T-cell (primary cell): ENCODE measurements at places on chromosomes 6 and 20. TPM values are rescaled to one million over a fixed set of nuclear protein-coding genes. Genes with fewer than 3 reads are reported as not detected.

- no peak for DNase-seq
- no peak overlapping the region for H3K4me3 ChIP-seq
- H3K4me1 ChIP-seq = no peaks in the 10 kb centered on the region
- no peak overlapping the region for H3K27ac ChIP-seq
- no peaks in the 10 kb centered on the region for H3K36me3 ChIP-seq
Measured at GRCh38 chr20:64277571-64278316, 22.2 kb downstream of the PCMTD2 start.

DNA sequence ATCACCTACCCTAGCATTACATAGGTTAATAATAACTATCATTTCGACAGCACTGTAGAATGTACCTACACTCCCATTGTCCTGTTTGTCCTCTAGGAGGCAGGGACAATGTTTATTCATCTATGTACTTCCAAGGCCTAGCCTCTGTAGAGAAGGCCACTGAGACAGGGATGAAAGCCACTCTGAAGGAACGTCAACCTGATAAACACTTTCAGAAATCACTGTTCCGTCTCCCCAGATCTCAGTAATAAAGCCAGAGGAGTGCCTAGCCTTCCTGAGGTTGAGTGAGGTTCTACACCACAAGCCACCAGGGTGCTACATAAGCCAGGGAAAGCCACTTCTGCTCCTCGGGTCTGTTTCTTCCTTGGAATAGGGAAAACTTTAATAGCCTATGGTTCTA is 44.8 kb downstream of the POPDC3 start:
- H3K27me3 ChIP-seq = peaks cover 23% of the 10 kb centered on the region
- no peaks in the 10 kb centered on the region for H3K36me3 ChIP-seq
- no peaks in the 10 kb centered on the region for H3K4me1 ChIP-seq
- H3K4me3 ChIP-seq = no peak overlapping the region
- no peak for DNase-seq

GRCh38 chr6:169618526-169619490 is 83.0 kb downstream of the WDR27 start:
- H3K36me3 ChIP-seq = no peaks in the 10 kb centered on the region
- no peaks in the 10 kb centered on the region for H3K4me1 ChIP-seq
- H3K4me3 ChIP-seq = no peak overlapping the region
- H3K27ac ChIP-seq = no peak overlapping the region

GRCh38 chr20:58909585-58909984 is 57.1 kb downstream of the GNAS start:
- no peak overlapping the region for H3K4me3 ChIP-seq
- no peak overlapping the region for H3K27ac ChIP-seq
- H3K36me3 ChIP-seq = peaks cover 61% of the 10 kb centered on the region
- no peak for DNase-seq
- no peaks in the 10 kb centered on the region for H3K27me3 ChIP-seq

The STK35 gene
- 19.7 TPM for total RNA-seq

The SLC32A1 gene
- not detected for total RNA-seq

- H3K36me3 ChIP-seq = no peaks in the 10 kb centered on the region
- DNase-seq = no peak
- no peak overlapping the region for H3K4me3 ChIP-seq
- H3K27me3 ChIP-seq = no peaks in the 10 kb centered on the region
- H3K27ac ChIP-seq = no peak overlapping the region
Measured at GRCh38 chr6:55397986-55398385, 70.7 kb downstream of the GFRAL start.

The SRMS gene
- total RNA-seq = not detected

DNA sequence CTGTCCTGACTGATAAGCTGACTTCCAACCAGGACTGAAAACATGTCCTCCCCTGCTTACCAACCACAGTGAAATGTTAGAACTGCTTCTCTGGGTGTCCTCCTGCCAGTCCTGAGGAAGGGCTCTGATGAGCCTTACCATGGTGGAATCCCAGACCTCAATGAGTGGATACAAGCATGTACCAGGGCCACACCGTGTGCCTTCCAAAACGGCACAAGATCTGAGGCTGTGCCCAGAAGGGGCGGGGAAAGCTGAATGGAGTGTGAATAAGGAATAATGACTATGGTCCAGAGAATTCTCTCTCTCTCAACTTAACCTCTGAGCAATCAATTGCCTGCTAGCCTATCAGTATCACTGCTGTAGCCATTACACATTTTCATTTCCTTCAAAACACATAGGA is 51.7 kb downstream of the PDE10A start:
- no peaks in the 10 kb centered on the region for H3K4me1 ChIP-seq
- no peak for DNase-seq
- H3K36me3 ChIP-seq = no peaks in the 10 kb centered on the region
- H3K4me3 ChIP-seq = no peak overlapping the region
- H3K27ac ChIP-seq = no peak overlapping the region
- peaks cover 2% of the 10 kb centered on the region for H3K27me3 ChIP-seq

The MYLK2 gene
- total RNA-seq = not detected

- no peaks in the 10 kb centered on the region for H3K4me1 ChIP-seq
- DNase-seq = no peak
- H3K27me3 ChIP-seq = no peaks in the 10 kb centered on the region
- H3K4me3 ChIP-seq = no peak overlapping the region
- H3K27ac ChIP-seq = no peak overlapping the region
Measured at GRCh38 chr6:131877999-131878789, 70.4 kb downstream of the ENPP1 start.

DNA sequence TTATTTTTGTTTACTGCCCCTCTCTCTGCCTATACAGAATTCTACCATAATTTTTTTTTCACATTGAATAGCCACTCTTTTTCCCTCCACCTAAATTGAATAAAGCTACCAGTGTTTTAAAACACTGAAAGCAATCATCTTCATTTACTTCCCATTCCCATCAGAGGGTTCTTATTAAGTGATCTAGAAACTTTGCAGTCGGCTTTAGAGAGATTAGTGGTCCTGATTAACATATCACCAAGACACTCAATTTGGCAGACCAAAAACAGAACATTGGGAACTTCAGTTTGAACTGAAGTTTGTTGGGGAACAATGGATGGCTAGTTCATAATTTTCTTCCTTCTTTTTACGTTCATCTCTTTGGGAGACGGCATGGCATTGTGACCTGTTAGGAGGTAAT is 249.5 kb downstream of the CBLN4 start:
- H3K27ac ChIP-seq = no peak overlapping the region
- no peak overlapping the region for H3K4me3 ChIP-seq
- H3K27me3 ChIP-seq = no peaks in the 10 kb centered on the region
- no peaks in the 10 kb centered on the region for H3K4me1 ChIP-seq
- DNase-seq = no peak

- no peak overlapping the region for H3K27ac ChIP-seq
- H3K36me3 ChIP-seq = no peaks in the 10 kb centered on the region
- no peak for DNase-seq
- no peaks in the 10 kb centered on the region for H3K4me1 ChIP-seq
Measured at GRCh38 chr6:55182016-55182650, 7.8 kb downstream of the HCRTR2 start.

DNA sequence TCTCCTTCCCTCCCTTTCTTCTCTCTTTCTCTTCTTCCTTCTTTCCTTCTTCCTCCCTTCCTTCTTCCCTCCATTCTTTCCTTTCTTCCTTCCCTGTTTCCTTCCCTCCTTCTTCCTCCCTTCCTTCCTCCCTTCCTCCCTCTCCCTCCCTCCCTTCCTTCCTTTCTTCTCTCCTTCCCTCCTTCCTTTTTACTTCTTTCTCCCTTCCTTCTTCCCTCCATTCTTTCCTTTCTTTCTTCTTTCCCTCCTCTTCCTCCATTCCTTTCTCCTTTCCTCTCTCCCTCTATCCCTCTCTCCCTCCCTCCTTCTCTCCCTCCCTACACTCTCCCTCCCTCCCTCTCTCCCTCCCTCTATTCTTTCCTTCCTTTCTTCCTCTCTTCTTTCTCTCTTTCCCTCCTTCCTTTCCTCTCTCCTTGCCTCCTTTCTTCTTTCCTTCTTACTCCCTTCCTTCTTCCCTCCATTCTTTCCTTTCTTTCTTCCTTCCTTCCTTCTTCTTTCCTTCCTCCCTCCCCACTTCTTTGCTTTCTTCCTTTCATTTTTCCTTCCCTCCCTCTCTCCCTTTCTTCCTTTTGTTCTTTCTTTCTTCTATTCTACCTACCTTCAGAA is 200.4 kb upstream of the SSTR4 start:
- no peaks in the 10 kb centered on the region for H3K36me3 ChIP-seq
- H3K4me3 ChIP-seq = no peak overlapping the region
- H3K27ac ChIP-seq = no peak overlapping the region

DNA sequence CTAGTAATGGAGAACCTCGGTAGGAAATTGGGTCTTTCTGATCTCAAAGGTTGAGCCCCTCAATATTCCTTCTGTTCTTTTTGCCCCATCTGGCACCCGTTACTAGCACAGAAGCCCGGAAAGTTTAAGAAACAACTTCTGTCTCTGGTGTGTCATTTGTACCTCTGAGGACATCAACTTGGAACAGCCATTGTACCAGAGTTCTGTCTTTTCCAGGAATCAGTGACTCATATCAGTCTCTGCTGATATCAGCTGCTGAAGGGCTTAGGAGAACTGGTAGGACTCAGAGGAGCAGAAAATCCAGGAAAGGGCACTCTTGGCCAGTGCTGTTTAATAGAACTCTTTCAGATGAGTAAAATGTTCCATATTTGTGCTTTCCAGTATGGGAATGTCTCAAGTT is 78.3 kb upstream of the CHD6 start:
- H3K4me1 ChIP-seq = peaks cover 3% of the 10 kb centered on the region
- no peaks in the 10 kb centered on the region for H3K27me3 ChIP-seq
- no peak overlapping the region for H3K27ac ChIP-seq
- H3K4me3 ChIP-seq = no peak overlapping the region
- no peaks in the 10 kb centered on the region for H3K36me3 ChIP-seq
- no peak for DNase-seq

DNA sequence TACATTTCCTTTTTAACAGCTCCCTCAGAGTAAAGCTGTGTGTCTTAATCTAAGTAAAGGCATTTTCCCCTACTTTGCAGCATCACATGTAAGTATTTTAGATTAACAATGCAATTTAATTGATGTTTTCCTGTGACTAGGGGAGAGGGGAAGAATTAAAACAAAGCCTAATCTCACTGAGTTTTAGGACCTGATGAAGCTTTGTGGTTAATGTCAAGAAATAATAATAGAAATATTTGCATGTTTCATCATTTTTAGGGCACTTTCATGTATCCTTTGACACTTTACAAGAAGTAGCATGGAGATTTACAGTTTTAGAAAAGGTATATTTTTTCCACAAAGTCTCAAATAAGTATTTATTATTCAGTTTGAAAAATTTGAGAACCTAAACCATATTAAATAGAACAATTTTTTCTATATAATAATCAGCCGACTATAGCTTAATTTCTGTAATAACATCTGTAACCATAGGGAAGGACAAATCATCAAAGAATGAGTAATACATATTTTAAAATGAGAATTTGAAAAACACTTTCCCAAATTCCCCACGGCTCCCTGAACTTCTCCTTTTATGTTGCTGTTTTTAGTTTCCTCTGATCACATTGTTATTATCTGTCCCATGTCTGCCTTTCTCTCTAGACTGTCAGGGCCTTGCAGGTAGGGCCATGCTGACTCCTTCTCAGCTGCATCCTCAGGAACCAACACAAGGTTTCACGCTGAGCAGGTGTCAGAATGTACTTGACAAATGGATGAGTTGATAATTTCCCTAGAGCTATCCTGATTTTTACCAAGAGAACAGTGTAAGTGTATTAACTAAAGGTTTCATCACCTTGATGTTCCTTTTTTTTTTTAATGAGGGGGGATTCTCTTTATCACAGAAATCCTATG is 338.1 kb downstream of the SYNE1 start:
- H3K36me3 ChIP-seq = no peaks in the 10 kb centered on the region
- H3K27ac ChIP-seq = no peak overlapping the region
- no peak overlapping the region for H3K4me3 ChIP-seq
- H3K4me1 ChIP-seq = peaks cover 13% of the 10 kb centered on the region
- no peak for DNase-seq

DNA sequence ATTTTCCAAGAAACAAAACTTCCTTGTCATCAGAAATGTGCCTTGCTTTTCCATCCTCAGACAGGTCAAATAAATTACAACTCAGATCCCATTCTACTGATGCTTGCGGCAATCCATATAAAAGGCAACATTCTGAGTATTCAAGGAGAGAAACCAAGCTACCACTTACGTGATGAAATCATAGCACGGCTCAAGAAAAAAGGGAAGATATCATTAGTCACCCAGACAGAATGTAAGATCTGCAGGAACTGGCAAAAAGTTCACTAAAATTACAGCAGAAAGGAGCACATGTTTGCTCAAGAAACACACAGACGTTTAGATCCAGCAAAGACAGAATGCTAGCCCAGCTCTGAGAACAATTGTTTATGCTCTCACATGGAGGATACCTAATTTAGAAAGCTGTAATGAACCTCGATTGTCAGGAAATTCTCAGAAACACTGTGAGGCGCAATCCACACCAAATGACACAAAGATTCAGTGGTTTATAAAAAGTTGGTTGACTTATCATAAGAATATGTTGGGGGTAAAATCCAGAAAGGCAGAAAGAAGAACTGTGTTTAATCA is 304.2 kb downstream of the ADGRG6 start:
- no peak for DNase-seq
- H3K4me3 ChIP-seq = no peak overlapping the region
- H3K27ac ChIP-seq = no peak overlapping the region
- no peaks in the 10 kb centered on the region for H3K36me3 ChIP-seq

DNA sequence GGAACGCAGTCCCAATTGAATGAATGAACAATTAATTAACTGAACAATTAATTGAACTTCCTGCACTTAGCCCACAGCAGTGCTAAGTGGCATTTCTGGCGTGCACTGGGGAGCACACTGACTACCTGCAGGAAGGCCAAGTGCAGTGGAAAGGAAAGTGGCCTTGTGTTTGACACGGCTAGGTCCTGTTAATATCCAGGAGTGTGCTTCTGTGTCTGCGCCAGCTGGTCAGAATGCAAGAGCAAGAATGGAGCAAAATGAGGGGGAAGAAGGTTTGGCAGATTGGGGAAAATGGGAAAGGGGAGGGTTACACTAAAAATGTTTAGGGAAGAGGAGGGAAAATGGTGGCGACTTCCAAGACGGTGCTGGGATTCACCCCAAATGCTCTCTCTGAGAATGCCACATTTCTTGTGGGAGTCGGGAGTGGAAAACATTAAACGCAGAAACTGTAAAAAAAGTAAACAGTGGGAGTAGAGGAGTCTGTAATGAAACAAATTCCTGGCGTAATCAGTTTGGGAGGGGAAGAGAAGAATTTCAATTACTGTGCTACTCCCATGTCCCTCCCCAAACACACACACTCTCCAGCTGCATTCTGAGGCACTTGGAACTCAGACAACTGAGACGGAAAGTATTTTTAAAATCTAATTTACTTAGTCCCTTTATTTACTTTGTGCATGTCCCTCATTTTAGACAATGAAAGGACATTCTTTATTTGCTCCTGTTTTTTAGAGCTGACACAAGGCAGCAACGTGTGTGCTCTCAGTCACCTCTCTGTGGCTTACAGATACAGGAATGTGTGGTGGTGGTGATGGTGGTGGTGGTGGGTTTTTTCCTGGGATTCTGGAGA is 64.1 kb downstream of the CLIC5 start:
- DNase-seq = no peak
- no peaks in the 10 kb centered on the region for H3K27me3 ChIP-seq
- H3K27ac ChIP-seq = no peak overlapping the region

The VWA7 gene
- total RNA-seq = 2.2 TPM

- no peaks in the 10 kb centered on the region for H3K36me3 ChIP-seq
- H3K4me3 ChIP-seq = peak overlapping the region; percentile 35
- peak overlapping the region; percentile 82 for H3K27ac ChIP-seq
- peaks cover 32% of the 10 kb centered on the region for H3K4me1 ChIP-seq
Measured at GRCh38 chr6:5173810-5174209, 86.9 kb downstream of the LYRM4 start.

The SLC17A1 gene
- not detected for total RNA-seq
